ENCODE measurements at places on chromosomes 1 and 21.

GRCh38 chr1:153431427-153431826, 15.1 kb downstream of the S100A7A start:
- DNase-seq: no peak

DNA sequence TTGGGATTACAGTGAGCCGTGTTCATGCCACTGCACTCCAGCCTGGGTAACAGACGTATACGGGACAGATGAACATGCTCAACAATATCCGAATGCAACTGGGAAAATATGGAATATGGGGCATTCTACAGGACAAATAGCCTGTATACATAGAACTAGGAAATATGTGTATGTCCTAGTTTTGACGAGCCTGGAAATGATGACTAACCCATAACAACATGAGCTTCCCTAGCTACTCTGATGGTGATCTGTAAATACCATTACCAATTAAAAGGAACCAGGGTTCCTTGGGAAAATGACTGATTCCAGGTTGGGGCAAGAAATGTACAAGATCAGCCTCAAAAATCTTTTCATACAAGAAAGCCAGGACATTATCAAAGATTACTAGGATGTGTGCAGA, 42.8 kb upstream of the ARTN start:
- no peak for DNase-seq

DNA sequence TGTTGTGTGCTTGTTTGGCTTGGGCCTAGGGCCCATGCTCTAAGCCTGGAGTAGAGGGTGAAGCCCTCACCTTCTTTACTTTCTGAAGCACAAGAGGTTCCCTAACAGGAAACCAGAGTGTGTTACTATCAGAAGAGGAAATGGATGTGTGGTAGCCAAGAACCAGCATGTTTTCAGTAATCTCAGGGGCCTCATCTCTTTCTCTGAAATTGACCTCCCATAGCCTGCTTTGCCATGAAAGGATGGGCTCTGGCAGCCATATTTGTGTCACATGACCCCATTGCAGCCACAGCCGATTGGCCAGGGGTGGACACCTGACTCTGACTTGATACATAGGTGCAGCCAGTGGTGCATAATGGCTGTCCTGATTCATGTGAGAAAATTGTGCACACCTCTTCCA, 18.6 kb downstream of the A3GALT2 start:
- DNase-seq: no peak

- no peak for DNase-seq
Measured at GRCh38 chr1:218339267-218339831, 5.8 kb upstream of the TGFB2 start.

DNA sequence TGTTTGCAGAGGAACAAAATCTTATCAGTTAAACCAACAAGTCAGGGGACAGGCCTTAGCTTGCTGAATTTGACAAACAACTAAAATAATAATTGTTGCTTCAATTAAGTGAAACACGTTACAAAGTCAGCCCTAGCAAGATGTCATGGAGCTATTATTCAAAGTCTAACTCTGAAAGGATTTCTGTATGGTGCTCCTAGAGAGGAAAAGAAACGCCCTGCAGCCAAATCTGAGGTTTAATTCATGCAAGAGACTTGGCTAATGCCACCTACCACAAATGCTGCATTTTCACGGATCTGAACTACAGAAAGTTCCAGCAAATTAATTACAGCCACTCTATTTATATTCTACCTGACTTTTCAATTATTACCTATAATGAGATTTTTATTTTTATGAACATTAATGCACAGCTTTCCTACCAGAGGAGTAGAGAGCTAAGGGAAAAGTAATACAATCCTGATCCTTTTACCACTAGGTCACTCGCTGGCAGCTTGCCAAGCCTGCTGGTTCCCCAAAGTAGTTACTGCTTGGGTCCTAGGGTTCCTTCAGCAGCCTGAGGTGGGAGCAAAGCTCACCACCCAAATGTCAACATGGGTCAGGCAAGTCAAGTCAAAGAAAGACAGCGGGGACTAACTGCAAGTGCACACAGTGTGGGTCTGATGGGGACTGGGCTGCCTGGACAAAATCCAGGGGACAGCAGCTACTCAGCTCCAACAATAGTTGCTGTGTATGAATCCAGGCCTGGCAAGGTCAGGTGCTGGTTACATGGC, 8.5 kb downstream of the COLGALT2 start:
- DNase-seq: peak; percentile 53

DNA sequence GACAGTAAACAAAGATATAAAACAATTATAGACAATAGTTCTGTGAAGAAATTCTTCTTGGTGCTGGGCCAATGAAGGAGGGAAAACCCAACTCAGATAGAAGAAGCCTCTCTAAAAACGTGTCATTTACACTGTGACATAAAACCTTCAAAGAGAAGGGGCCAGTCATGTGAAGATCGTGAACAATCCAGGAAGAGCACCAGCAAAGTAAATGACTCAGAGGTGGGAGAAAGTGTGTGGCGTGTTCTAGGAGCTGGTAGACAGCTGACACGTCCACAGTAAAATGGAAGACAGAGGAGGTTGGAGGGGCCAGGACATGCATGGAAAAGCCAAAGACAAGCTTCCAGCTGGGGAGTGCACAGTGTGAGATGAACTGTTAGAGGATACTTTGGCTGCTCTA, 143.6 kb downstream of the VAV3 start:
- DNase-seq: no peak

GRCh38 chr1:12078938-12079861, 16.1 kb downstream of the TNFRSF8 start:
- DNase-seq: peak; percentile 40

DNA sequence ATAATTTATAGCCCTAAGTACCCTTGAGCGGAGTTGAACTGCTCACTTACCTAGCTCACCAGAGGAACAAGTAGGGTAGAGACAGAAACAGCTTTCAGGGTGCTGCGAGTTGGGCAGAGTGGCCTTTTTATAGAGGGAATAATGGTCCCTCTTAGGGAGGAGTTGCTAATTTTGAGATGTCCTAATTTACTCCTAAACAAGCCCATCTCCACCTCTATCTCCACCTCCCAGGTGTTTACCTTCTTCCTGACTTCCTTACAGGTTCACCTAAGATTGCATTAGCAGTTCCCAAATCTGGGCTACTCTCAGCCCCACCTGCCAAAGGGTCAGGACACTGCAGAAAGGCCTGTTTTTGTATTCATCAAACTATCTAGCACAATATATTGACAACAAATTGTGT, at the start of gene HRNR:
Gene HRNR, minus strand, starts transcription at position 101 of the 400 bp plus-strand sequence. CDS start 940 bp downstream, outside the sequence.
- DNase-seq: no peak

GRCh38 chr21:26572702-26573381, at the start of gene CYYR1:
Gene CYYR1, minus strand, starts transcription at chr21:26573286. Its CDS starts 346 bp downstream, at chr21:26572940.
- DNase-seq: peak; percentile 29

GRCh38 chr1:157766792-157767191, 10.1 kb downstream of the FCRL2 start:
- DNase-seq: no peak

- no peak for DNase-seq
Measured at GRCh38 chr1:240107058-240107684, 15.5 kb downstream of the FMN2 start.

DNA sequence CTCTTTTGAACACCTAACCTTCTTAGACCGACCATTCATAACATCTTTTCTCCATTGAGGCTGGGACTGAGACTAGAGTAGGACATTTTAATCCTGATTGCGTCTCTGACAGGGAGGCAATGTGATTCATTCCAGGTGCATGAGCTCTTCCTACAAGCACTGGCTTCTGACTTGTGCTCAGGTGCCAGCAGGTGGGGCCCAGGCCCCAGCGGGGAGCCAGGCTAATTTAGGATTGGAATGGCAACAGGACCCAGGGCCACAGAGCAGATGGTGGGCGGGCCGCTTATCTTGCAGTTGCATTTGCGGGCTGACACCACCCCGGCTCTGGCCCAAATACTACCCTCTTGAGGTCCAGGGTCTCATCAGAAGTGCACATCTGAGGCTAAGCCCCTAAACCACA, 4.1 kb downstream of the GPA33 start:
- no peak for DNase-seq

DNA sequence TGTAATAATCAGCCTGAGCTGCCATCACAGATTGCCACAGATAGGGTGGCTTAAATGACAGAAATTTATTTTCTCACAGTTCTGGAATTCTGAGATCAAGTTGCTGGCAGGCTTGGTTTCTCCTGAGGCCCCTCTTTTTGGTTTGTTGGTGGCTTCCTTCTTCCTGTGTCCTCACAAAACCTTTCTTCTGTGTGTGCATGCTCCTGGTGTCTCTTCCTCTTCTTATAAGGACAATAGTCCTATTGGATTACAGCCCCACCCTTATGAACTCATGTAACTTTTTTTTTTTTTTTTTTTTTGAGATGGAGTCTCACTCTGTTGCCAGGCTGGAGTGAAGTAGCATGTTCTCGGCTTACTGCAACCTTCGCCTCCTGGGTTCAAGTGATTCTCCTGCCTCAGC, 41.0 kb upstream of the F3 start:
- DNase-seq: no peak

DNA sequence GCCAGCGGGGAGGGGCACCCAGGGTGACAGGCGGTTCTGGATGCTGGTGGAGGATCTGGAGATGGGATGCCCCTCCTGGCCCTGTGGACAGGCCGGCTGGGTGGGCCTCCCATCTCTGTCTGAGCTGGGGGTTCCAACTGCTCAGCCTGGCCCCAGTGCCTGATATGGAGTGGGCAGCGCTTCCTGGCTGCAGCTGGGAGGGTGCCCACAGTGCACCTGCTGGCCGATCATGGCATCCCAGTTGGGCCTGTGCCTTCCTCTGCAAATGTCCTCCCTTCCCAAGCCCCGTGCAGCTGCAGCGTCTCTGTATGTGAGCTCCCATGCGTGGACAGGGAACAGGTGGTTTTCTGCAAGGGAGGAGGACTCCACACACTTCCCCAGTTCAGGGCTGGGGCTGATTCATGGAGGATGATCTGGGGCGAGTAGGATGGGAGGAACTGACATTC, 2.1 kb downstream of the PFKL start:
- DNase-seq: no peak

DNA sequence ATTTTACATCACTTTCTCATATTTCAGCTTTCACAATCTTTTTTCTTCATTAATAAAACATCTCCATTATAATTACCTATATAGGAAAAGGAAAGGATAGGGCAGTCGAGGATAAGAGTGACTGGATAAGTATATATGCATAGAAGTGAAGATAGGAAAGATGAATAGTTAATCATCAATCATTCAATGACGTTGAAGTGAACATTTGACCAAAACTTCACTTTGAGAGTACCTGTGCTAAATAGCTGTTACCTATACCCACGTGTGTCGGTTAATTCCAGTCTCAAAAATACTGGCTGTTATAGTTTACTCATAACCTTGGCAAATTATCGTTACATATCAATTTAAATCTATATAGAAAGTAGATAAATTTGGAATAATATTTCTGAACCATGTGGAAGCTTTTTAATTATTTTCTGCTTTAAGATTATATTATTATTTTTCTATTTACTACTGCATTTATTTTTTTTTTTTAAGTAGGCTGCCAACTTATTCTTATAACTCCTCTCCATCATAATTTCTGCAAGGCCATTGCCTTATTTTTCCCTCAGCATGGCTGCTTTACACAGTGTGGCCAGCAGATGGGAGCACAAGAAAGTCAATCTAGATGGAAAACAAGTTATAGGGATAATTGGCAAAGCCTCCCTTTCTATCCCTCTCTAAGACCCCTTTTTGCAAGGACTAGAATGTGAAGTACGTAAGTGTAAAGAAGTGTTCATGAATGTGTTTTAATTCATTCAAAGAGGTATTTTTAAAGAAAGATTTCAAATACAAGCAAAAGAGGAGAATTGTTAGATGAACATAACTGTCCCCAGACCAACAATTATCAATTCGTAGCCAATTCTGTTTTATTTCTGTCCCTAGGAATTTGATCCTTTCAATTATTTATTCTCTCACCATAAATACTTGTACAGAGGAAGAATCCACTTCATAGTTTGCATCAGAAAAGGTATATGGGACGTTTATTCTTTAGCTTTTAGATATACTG, 290.4 kb downstream of the KCNT2 start:
- no peak for DNase-seq

- no peak for DNase-seq
Measured at GRCh38 chr1:154972213-154972516, 1.6 kb upstream of the SHC1 start.

DNA sequence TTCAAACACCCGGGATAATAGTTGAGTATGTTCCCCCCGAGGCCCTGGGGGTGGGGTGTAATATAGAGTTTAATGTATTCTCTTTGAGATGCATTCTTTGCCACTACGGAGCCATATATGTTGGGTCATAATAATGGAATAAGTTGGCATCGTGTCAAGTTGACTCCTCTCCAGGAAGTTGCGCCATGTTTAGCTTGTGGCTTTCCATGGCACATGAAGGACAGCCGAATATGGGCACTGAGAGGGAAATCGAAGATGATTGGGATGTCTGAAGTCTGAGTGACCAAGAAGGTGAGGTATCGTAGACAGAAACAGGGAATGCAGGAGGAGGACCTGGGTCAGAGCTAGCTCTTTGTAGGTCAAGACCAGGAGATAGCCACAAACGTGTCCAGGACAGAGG, 92.6 kb downstream of the PAX7 start:
- DNase-seq: no peak

GRCh38 chr1:197902454-197903195, at the start of gene C1orf53:
Gene C1orf53, plus strand, starts transcription at chr1:197902630. Its CDS starts 20 bp downstream, at chr1:197902650.
- DNase-seq: peak; percentile 86

DNA sequence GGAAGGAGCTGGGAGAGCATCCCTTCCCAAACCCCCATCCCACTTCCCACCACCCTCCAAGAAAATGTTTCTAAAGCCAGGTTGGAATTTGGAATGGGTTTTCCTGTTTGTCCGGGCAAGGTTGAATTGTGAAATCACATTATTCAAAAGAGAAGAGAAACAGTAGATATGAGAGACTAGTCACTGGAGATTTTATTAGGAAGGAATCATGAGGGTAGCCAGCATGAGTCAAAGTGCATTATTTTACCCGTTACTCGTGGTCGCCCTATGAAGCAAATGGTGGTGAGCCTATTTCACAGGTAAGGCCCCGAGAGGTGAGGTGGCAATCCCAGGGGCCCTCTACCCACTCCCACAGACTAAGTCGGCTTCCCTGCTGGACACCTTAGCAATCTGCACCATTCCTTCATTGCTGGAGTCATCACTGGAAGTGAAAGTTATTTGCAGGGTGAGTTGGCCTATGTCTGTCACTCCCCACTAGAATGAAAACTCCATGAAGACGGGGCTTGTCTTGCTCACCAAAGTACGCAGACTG, 52.8 kb downstream of the TOMM20 start:
- no peak for DNase-seq

DNA sequence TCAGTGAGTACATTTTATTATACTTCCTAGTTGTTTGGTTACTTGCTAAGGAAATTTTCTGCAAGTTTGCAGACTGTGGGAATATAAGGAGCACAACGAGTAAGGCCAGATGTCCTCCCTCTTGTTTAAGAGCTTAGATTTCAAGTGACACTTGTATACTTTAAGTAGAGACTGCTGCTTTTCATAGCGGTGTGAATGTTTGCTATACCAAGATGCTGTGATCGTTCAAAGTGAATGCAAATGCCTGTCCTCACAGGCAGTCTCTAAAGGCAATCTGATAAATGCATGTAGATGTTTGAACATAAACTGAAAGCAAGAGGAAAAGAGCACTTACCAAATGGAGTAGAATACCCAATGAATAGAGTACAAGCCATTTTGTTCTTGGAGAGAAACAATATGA, 226.4 kb downstream of the NRIP1 start:
- no peak for DNase-seq

- no peak for DNase-seq
Measured at GRCh38 chr1:2493218-2493617, 17.1 kb downstream of the PLCH2 start.

GRCh38 chr1:198780376-198780775, 141.5 kb downstream of the PTPRC start:
- no peak for DNase-seq
